ENCODE measurements at places on chromosomes 1 and 21. TPM values are rescaled to one million over a fixed set of nuclear protein-coding genes. Genes with fewer than 3 reads are reported as not detected.

CR2 gene
- total RNA-seq = not detected

- no peak for DNase-seq
- no peaks in the 10 kb centered on the region for H3K36me3 ChIP-seq
- no peak overlapping the region for H3K27ac ChIP-seq
- no peaks in the 10 kb centered on the region for H3K27me3 ChIP-seq
- no peak overlapping the region for H3K4me3 ChIP-seq
- H3K4me1 ChIP-seq = peaks cover 6% of the 10 kb centered on the region
These were observed 10.3 kb downstream of the SDC3 start for GRCh38 chr1:30898031-30898815.

GRCh38 chr1:58874757-58875755 lies 91.2 kb upstream of the JUN start:
- H3K27ac ChIP-seq = peak overlapping the region; percentile 79
- H3K27me3 ChIP-seq = no peaks in the 10 kb centered on the region
- H3K36me3 ChIP-seq = no peaks in the 10 kb centered on the region
- H3K4me1 ChIP-seq = peaks cover 3% of the 10 kb centered on the region

DNA sequence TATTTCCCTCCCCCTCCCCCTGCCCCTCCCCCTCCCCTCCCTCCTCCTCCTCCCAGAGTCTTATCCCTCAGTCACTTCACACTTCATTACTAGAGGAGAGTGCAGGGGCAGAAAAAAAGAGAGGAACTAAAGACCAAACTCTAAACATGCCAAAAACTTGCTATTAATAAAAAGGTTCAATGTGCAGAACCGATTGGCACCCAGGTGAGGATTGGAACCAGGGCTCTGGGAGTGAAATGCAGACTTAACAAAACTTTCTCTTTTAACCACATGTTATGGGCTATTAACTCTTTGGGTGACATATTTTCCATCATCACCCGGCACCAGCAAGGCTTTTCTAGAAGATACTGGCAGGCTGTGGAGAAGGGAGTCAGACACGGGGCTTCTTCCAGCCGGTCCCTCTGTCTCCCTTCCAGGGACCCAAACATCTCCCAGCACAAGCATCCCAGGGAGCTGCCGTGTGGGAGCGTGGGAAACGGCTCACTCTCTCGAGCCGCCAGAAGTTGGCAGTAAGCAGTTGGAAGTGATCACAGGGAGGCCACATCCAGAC lies 13.6 kb downstream of the NID1 start:
- DNase-seq = no peak
- no peak overlapping the region for H3K4me3 ChIP-seq
- peaks cover 33% of the 10 kb centered on the region for H3K36me3 ChIP-seq
- H3K27me3 ChIP-seq = no peaks in the 10 kb centered on the region
- H3K27ac ChIP-seq = peak overlapping the region; percentile 56

DNA sequence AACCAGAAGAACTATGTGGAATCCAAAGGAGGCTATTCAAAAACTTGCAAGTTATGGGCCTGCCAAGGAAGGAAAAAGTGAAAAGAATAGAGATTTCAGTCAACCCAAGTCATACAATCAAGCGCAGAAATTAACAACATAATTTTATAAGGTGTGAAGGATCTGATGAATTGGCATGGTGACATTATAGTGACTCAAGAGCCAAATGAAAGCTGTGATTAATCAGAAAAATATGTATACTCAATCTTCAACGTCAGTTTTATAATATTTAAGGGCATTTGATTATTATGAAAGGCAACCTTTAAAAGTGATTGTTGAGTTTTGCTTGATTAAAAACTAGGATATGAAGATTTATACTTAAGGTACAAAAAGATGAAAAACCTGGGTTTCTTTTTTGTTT lies 37.8 kb upstream of the THEM4 start:
- H3K36me3 ChIP-seq = no peaks in the 10 kb centered on the region
- H3K27me3 ChIP-seq = no peaks in the 10 kb centered on the region
- peaks cover 24% of the 10 kb centered on the region for H3K4me1 ChIP-seq

GRCh38 chr1:12547586-12548225 lies 70.3 kb downstream of the DHRS3 start:
- H3K27me3 ChIP-seq = no peaks in the 10 kb centered on the region
- DNase-seq = no peak
- no peaks in the 10 kb centered on the region for H3K4me1 ChIP-seq
- peak overlapping the region; percentile 90 for H3K27ac ChIP-seq

DNA sequence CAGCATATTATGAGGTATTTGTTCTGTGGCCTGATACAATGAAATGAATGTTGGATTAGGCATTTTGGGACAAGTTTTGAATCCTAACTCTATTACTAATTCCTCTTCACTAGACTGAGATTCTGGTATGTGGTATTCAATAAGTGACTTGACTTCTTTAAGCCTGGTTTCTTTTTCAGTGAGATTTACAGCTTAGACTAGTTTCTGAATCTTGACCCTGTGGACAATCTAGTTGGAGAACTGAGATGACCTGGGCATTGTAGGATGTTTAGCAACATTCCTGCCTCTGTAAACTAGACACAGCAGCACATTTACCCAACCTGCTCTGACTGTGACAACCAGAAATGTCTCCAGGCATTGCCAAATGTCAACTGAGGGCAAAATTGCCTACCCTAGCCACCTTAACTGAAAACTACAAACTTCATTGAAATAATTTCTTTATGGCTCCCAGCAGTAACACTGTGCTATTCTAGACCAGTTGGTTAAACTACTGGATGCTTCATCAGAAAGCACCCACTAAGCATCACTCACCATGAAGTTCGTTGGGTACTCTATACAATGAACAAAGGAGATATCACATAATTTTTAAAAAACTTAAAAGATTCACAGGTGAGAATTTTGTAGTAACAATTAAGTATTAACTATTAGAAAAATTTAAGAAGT lies 16.8 kb downstream of the PTPRC start:
- no peaks in the 10 kb centered on the region for H3K36me3 ChIP-seq
- DNase-seq = no peak
- no peak overlapping the region for H3K27ac ChIP-seq
- H3K27me3 ChIP-seq = no peaks in the 10 kb centered on the region

GRCh38 chr1:187696073-187696472 lies 867.3 kb downstream of the PLA2G4A start:
- H3K4me3 ChIP-seq = no peak overlapping the region
- no peak for DNase-seq
- H3K36me3 ChIP-seq = no peaks in the 10 kb centered on the region
- no peaks in the 10 kb centered on the region for H3K27me3 ChIP-seq

DNA sequence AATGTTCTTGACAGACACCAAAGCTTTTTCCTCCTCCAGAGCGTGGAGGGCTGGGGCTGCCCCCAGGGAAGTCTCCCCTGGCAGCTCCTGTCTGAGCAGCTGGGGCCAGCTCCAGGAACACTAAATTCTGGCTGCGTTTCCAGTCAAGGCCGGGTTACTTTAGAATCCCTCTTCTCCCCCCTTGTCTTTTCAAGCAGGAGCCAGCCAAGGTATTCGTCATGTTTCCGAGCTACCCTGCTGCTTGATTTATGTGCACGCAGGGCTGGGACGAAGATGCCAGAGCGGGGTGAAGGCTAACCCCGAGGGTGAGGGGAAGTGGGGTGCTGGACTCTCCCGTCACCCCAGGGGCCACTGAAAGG lies 68.1 kb upstream of the ANGPTL1 start:
- H3K4me1 ChIP-seq = no peaks in the 10 kb centered on the region
- no peaks in the 10 kb centered on the region for H3K27me3 ChIP-seq
- DNase-seq = peak; percentile 57
- H3K36me3 ChIP-seq = no peaks in the 10 kb centered on the region

GRCh38 chr21:14116080-14116481 lies 94.7 kb downstream of the LIPI start:
- no peaks in the 10 kb centered on the region for H3K36me3 ChIP-seq
- no peak overlapping the region for H3K4me3 ChIP-seq
- DNase-seq = no peak
- no peak overlapping the region for H3K27ac ChIP-seq
- no peaks in the 10 kb centered on the region for H3K27me3 ChIP-seq
- H3K4me1 ChIP-seq = no peaks in the 10 kb centered on the region

DNA sequence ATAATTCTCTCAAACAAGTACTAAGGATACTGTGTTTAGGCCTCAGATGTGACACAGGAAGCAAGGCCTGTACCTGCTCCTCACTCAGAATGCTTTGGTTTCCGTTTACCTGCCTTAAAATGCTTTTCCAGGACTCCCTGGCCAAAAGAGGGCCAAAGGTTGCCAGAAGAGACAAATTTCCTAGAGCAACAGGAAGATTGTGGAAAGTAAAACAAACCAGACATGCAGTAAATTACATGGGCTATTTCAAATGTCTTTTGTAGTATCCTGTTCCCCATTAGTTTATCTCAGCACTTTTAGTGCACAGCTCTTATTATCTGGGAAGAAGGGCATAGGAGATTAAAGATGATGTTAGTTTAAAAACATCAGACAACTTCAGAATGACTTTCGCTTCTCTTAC lies 280.0 kb downstream of the NFIA start:
- H3K27ac ChIP-seq = no peak overlapping the region
- H3K36me3 ChIP-seq = no peaks in the 10 kb centered on the region
- H3K4me3 ChIP-seq = no peak overlapping the region
- no peak for DNase-seq
- H3K27me3 ChIP-seq = no peaks in the 10 kb centered on the region

DNA sequence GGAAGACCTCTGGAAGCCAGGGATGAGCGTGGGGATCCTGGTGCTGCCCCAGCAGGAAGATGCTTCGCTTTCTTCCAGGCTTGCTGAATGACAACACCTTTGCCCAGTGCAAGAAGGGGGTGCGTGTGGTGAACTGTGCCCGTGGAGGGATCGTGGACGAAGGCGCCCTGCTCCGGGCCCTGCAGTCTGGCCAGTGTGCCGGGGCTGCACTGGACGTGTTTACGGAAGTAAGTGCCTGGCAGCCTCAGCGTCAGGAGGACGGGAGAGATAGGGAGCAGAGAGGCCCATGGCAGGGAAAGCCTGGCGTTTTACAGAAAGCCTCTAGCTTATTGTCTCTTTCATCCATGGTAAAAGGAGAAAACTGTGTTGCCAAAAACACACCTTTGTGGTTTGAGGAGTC lies 23.5 kb downstream of the PHGDH start:
- H3K4me1 ChIP-seq = no peaks in the 10 kb centered on the region
- H3K27ac ChIP-seq = no peak overlapping the region
- no peak for DNase-seq
- no peaks in the 10 kb centered on the region for H3K27me3 ChIP-seq

DNA sequence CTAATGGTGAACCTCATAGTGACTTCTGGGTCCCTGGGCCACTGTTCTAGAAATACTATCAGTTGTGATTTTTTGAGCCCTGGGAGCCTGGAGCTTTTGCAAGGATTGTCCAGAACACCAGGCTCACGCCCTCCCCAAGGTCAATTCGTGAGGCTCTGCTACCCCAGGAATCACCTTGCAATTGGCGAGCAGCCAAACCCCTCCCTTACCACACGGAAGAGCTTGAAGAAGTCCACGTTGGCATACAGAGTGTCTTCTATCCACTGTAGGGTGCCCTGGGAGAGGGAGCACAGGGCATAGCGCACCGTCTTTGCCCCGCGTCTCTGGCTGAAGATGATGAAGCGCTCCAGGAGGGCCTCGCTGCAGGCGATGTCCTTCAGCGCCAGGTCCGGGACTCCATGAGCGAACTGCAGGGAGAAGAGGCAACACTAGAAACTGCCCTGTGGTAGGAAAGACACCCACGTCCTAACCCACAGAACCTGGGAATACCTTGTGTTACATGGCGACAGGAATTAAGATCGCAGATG lies 22.3 kb downstream of the ABCA4 start:
- no peaks in the 10 kb centered on the region for H3K36me3 ChIP-seq
- DNase-seq = no peak
- H3K4me1 ChIP-seq = peaks cover 52% of the 10 kb centered on the region

GRCh38 chr1:235417086-235417697 lies 50.0 kb downstream of the TBCE start:
- H3K27ac ChIP-seq = no peak overlapping the region
- H3K36me3 ChIP-seq = no peaks in the 10 kb centered on the region
- H3K27me3 ChIP-seq = no peaks in the 10 kb centered on the region
- DNase-seq = peak; percentile 80
- H3K4me1 ChIP-seq = no peaks in the 10 kb centered on the region

DNA sequence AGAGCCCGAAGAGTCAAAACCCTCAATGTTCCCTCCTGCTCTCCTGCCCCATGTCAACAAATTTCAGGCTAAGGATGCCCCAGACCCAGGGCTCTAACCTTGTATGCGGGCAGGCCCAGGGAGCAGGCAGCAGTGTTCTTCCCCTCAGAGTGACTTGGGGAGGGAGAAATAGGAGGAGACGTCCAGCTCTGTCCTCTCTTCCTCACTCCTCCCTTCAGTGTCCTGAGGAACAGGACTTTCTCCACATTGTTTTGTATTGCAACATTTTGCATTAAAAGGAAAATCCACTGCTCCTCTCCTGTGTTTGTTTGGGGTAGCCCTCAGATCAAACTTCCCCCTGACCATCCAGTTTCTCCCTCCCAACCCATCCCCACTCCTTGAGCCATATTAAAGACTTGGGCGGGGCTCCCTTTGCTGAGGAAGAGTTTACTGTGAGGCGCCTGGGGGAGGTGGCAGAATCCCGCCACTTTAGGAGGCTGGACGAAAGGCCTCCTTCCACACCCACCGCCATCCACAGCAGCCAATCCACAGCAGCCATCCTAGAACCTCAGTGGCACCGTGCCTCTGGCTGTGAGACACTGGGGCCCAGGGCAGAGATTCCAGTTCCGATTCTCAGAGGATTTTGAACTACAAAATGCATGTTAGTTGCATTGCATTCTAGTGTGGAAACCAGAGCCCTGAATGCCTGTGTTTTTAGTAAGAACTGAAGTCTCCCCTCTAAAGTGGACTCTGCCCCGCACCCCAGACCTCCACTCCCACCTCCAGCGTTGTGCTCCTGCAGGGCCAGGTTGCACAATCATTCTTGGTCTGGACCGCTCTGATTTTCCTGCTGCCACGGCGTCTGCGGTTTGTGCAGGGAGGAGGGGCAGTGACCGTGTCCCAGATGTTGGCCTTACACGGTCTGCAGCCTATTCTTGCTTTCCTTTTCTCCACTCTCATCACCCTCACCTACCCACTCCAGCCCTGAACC lies 3.0 kb downstream of the OLFML3 start:
- peaks cover 28% of the 10 kb centered on the region for H3K4me1 ChIP-seq
- DNase-seq = peak; percentile 72
- H3K4me3 ChIP-seq = peak overlapping the region; percentile 19
- peak overlapping the region; percentile 70 for H3K27ac ChIP-seq

GRCh38 chr1:67571901-67572593 lies 113.0 kb upstream of the GADD45A start:
- DNase-seq = no peak
- no peak overlapping the region for H3K27ac ChIP-seq
- H3K4me1 ChIP-seq = no peaks in the 10 kb centered on the region

GRCh38 chr1:119681560-119681959 lies 30.2 kb upstream of the PHGDH start:
- no peak for DNase-seq
- no peaks in the 10 kb centered on the region for H3K27me3 ChIP-seq
- H3K4me1 ChIP-seq = no peaks in the 10 kb centered on the region
- no peaks in the 10 kb centered on the region for H3K36me3 ChIP-seq

GRCh38 chr21:36881228-36881627 lies 85.2 kb downstream of the HLCS start:
- H3K4me1 ChIP-seq = no peaks in the 10 kb centered on the region
- H3K27ac ChIP-seq = no peak overlapping the region
- H3K4me3 ChIP-seq = no peak overlapping the region
- no peaks in the 10 kb centered on the region for H3K27me3 ChIP-seq
- no peak for DNase-seq

GRCh38 chr1:67764633-67765032 lies 68.6 kb downstream of the GNG12 start:
- no peak overlapping the region for H3K27ac ChIP-seq
- no peaks in the 10 kb centered on the region for H3K36me3 ChIP-seq
- no peaks in the 10 kb centered on the region for H3K27me3 ChIP-seq
- DNase-seq = no peak
- H3K4me1 ChIP-seq = peaks cover 39% of the 10 kb centered on the region
- no peak overlapping the region for H3K4me3 ChIP-seq

- no peak overlapping the region for H3K4me3 ChIP-seq
- DNase-seq = no peak
- peaks cover 29% of the 10 kb centered on the region for H3K4me1 ChIP-seq
- no peaks in the 10 kb centered on the region for H3K27me3 ChIP-seq
These were observed 33.9 kb downstream of the TMEM63A start for GRCh38 chr1:225848030-225848955.
